Activated CD8-positive, alpha-beta memory T cell treated with anti-CD3 and anti-CD28 coated beads, Interleukin-2, amount 10 ng/mL, durations not matched to agents 7 days and 5 days (primary cell): ENCODE measurements at places on chromosomes 6 and 20. TPM values are rescaled to one million over a fixed set of nuclear protein-coding genes. Genes with fewer than 3 reads are reported as not detected.
A peak's percentile ranks its signal among the peaks of the same experiment; 100 is the strongest.

The TPMT gene
- 5.6 TPM for total RNA-seq

DNA sequence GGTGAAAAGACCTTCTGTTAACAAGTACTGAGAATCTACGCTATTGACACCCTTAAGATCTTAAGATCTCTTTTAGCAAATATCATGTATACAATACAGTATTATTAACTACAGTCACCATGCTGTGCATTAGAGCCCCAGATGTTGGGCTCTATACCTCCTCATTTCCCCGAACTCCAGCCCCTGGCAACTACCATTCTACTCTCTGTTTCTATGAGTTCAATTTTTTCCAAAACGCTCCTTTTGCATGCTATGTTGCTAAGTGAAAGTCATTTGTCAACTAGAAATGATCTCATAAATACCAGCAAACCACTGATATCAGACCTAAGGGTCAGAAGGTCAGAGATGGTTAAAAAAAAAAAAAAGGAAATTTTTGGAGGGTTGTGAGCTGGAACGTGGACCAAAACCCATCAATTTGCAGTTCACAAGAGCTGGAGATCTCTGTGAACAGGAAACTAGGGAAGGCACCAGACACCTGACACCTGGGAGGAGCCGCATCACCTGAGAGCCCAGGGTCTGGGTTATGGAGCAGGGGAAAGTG is 122.0 kb upstream of the KCNK16 start:
- DNase-seq = no peak
- H3K4me3 ChIP-seq = no peak overlapping the region
- no peaks in the 10 kb centered on the region for H3K36me3 ChIP-seq
- peaks cover 15% of the 10 kb centered on the region for H3K27me3 ChIP-seq
- no peaks in the 10 kb centered on the region for H3K4me1 ChIP-seq

The HLA-G gene
- total RNA-seq = 0.66 TPM

DNA sequence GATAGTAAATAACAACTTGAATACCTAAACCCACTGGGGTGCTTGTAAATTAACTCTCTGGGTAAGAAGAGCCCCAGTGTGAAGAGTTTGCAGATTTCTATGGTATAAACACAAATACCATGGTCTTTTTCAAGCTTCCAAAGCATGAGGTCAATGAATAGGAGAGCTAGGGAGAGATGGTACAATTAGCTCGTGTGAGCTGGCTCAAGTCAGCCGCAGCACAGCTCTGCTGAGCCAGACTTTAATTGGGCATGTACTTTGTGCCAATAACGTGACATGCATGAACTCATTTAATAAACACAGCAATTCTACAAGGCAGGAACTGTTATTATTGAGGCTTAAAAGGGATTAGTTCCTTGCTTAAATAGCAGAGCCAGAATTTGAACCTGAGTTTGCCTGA is 684.2 kb downstream of the KIF16B start:
- no peak overlapping the region for H3K4me3 ChIP-seq
- H3K27ac ChIP-seq = no peak overlapping the region
- no peaks in the 10 kb centered on the region for H3K4me1 ChIP-seq
- no peaks in the 10 kb centered on the region for H3K36me3 ChIP-seq

- no peak overlapping the region for H3K4me3 ChIP-seq
- peaks cover 24% of the 10 kb centered on the region for H3K4me1 ChIP-seq
- H3K36me3 ChIP-seq = peaks cover 23% of the 10 kb centered on the region
- H3K27ac ChIP-seq = no peak overlapping the region
- H3K27me3 ChIP-seq = peaks cover 26% of the 10 kb centered on the region
These were observed 72.3 kb downstream of the SLC16A10 start for GRCh38 chr6:111159633-111160032.

- DNase-seq = no peak
- peaks cover 55% of the 10 kb centered on the region for H3K4me1 ChIP-seq
- peak overlapping the region; percentile 39 for H3K27ac ChIP-seq
- H3K27me3 ChIP-seq = no peaks in the 10 kb centered on the region
- H3K4me3 ChIP-seq = no peak overlapping the region
These were observed 25.4 kb downstream of the DIDO1 start for GRCh38 chr20:62900692-62901584.

DNA sequence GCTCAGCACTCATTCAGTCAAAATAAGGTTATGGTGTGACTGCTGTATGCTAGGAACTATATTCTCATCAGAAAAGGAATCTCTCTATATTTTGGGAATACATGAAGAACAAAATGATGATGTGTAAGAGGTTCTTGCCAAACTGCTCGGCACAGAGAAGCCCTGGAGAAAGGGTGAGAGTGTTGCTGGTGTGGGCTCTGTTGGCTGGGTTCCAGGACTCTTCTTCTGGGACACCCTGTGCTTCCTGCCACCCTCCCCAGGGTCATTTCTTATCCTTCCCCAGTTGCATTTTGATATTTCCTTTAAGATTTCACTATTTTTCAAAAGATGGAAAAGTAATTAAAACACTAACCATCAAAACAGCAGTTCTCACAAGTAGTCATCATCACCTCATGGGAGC is 28.8 kb downstream of the CST1 start:
- DNase-seq = no peak
- no peak overlapping the region for H3K4me3 ChIP-seq
- H3K4me1 ChIP-seq = no peaks in the 10 kb centered on the region

The ZSCAN23 gene
- total RNA-seq = 0.44 TPM

GRCh38 chr6:169250660-169251059 is 3.0 kb downstream of the THBS2 start:
- H3K27me3 ChIP-seq = peaks cover 54% of the 10 kb centered on the region
- no peak overlapping the region for H3K4me3 ChIP-seq
- no peak overlapping the region for H3K27ac ChIP-seq
- DNase-seq = no peak
- H3K4me1 ChIP-seq = peaks cover 3% of the 10 kb centered on the region
- H3K36me3 ChIP-seq = no peaks in the 10 kb centered on the region

The UBD gene
- total RNA-seq = not detected

GRCh38 chr20:2273634-2274302 is 22.0 kb upstream of the TGM3 start:
- H3K36me3 ChIP-seq = no peaks in the 10 kb centered on the region
- H3K4me1 ChIP-seq = no peaks in the 10 kb centered on the region
- DNase-seq = no peak
- H3K4me3 ChIP-seq = no peak overlapping the region
- H3K27ac ChIP-seq = no peak overlapping the region

The COL9A3 gene
- 0.45 TPM for total RNA-seq

- H3K27ac ChIP-seq = no peak overlapping the region
- no peaks in the 10 kb centered on the region for H3K27me3 ChIP-seq
- H3K4me1 ChIP-seq = no peaks in the 10 kb centered on the region
- DNase-seq = no peak
- H3K36me3 ChIP-seq = no peaks in the 10 kb centered on the region
- no peak overlapping the region for H3K4me3 ChIP-seq
These were observed 68.7 kb downstream of the ENPP1 start for GRCh38 chr6:131876545-131876944.

DNA sequence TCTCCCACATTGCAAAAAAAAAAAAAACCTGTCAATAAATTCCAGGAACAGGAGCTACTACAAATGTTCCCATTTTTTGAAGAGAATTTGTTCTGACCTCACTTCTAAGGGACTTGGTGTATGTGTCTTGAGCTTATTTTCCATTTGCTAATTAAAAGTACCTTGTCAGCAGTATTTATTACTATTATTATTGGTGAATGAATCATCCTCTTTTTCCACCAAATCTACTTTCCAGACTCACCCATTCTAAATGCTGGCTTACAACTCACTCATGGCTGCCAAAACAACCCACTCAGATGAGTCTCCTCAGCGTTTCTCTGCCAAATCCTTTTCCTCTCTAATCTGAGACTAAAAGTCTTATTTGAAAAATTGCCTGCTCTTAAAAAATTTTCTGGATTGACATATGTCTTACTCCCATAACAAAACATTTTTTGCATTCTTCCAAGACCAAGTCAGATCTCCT is 33.2 kb upstream of the TASP1 start:
- no peaks in the 10 kb centered on the region for H3K4me1 ChIP-seq
- peaks cover 30% of the 10 kb centered on the region for H3K27me3 ChIP-seq

DNA sequence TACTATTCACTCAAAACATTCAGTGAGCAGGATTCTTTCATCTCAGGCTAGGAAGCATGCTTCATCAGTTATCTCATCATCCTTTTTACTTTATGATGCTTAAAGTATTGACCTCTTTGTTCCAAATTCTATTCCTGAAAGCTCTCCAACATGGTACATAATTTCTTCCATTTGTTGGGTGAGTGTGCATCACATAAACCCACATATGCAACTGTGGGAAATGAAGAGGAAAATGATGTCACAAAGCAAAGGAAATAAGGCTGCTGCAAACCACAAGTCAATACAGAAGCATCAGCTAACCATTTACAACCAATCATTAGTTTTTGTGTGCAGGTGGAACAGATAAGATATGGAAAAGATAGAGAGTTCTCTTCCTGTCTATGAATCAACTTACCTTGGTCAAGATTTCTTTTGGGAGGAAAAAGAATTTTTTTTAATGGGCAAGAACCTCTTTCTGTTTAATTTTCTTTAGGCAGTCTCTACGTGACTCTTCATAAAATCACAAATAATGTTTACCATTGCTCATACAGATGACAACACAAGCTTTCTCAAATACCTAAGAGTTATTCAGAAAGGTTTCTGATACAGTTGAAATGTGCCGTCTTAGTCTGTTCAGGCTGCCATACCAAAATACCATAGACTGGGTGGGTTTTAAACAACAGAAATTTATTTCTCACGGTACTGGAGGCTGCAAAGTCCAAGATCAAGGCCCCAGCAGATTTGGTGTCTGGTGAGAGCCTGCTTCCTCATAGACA is 259.9 kb downstream of the ADGRG6 start:
- no peak overlapping the region for H3K4me3 ChIP-seq
- H3K27me3 ChIP-seq = no peaks in the 10 kb centered on the region
- H3K36me3 ChIP-seq = no peaks in the 10 kb centered on the region
- H3K4me1 ChIP-seq = peaks cover 9% of the 10 kb centered on the region
- no peak for DNase-seq
- H3K27ac ChIP-seq = no peak overlapping the region

DNA sequence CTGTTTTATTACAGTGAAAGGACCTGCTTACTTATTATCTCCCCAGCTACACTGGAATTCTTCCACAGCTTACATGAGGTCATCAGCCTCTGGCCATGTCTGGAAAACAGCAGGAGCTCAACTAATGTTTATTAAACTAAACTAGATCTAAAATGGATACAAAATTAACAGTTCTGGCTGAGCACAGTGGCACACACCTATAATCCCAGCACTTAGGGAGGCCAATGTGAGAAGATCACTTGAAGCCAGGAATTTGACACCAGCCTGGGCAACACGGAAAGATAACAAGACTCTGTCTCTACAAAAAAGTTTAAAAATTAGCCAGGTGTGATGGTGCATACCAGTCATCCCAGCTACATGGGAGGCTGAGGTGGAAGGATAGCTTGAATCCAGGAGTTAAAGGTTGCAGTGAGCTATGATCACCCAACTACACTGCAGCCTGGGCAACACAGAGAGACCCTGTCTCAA is 220.8 kb upstream of the MARCKS start:
- no peak overlapping the region for H3K27ac ChIP-seq
- no peak for DNase-seq
- H3K4me1 ChIP-seq = peaks cover 11% of the 10 kb centered on the region
- no peaks in the 10 kb centered on the region for H3K36me3 ChIP-seq

The CDH26 gene
- total RNA-seq = 1.5 TPM

- H3K4me3 ChIP-seq = no peak overlapping the region
- H3K36me3 ChIP-seq = peaks cover 51% of the 10 kb centered on the region
- DNase-seq = no peak
- no peak overlapping the region for H3K27ac ChIP-seq
- no peaks in the 10 kb centered on the region for H3K27me3 ChIP-seq
- H3K4me1 ChIP-seq = peaks cover 46% of the 10 kb centered on the region
These were observed 59.5 kb downstream of the GNAS start for GRCh38 chr20:58911970-58912369.

- DNase-seq = no peak
- H3K27me3 ChIP-seq = peaks cover 4% of the 10 kb centered on the region
- H3K4me1 ChIP-seq = peaks cover 22% of the 10 kb centered on the region
- no peak overlapping the region for H3K4me3 ChIP-seq
These were observed 49.8 kb downstream of the IRF4 start for GRCh38 chr6:441126-441920.

GRCh38 chr20:16392346-16392745 is 180.9 kb downstream of the KIF16B start:
- no peaks in the 10 kb centered on the region for H3K36me3 ChIP-seq
- no peaks in the 10 kb centered on the region for H3K27me3 ChIP-seq
- H3K4me3 ChIP-seq = no peak overlapping the region
- no peaks in the 10 kb centered on the region for H3K4me1 ChIP-seq
- H3K27ac ChIP-seq = no peak overlapping the region
- DNase-seq = no peak
